Hematopoietic multipotent progenitor cell treated with erythropoietin and hydrocortisone succinate and interleukin-3 and kit ligand, for 8 days (in vitro differentiated cells): ENCODE measurements at places on chromosomes 5 and 9.

DNA sequence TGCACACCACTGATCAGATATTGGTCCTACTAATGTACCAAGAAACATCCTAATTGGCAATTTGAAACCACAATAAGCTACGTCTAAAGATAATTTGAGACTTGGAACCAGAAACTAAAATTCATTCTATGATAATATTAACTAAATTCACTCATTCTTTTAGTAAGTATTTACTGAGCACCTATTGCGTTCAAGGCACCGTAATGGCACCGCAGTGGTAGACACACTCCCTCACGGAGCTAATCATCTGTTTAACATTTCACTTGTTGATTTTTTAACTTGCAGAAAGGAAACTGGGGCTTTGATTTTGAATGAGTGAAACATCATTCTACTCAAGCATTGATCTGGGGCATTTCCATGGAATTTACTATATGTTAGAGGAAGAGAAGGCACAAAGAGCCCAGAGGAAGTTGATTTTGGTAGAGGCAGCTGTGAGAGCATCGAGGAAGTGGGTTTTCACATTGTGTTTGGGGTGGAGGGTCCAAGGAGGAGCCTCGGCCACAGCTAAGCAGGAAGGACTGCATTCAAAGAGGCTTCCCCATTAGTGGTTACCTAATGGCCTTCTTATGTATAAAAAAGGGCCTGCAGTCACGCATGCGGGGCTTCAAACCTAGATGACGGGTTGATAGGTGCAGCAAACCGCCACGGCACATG is 7.1 kb downstream of the RAPGEF1 start:
- DNase-seq, result peak; percentile 14

GRCh38 chr9:134420974-134421432 is 94.7 kb downstream of the RXRA start:
- no peak for DNase-seq

- no peak for DNase-seq
Observed at GRCh38 chr5:141771562-141771961, 89.5 kb upstream of the ARAP3 start.

- DNase-seq, result peak; percentile 56
Observed at GRCh38 chr9:126705767-126706697, 92.3 kb downstream of the LMX1B start.

DNA sequence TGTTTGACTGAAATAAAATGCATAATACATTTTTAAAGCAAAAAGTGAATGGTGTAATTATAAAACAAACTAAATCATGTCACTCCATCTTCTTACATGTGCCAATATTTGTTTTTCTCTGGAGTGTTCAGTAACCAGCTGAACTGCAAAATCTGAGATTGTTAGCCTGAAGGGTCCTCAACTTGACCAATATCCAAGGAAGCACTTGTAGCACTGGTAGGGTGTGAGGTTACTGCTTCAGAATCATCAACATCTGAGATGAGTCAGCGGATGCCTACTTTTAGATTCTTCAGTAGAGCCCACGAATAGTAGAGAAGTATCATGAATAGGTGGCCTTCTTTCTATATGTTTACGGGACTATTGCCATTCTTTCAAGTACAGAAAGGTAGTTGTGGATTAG is 226.7 kb downstream of the TLE4 start:
- no peak for DNase-seq

- DNase-seq, result no peak
Observed at GRCh38 chr5:122547669-122548068, 227.2 kb upstream of the SNX2 start.

GRCh38 chr9:84258371-84258770 is 82.2 kb downstream of the SLC28A3 start:
- DNase-seq, result no peak

GRCh38 chr9:68584189-68585033 is 43.7 kb upstream of the TMEM252 start:
- DNase-seq, result peak; percentile 93

DNA sequence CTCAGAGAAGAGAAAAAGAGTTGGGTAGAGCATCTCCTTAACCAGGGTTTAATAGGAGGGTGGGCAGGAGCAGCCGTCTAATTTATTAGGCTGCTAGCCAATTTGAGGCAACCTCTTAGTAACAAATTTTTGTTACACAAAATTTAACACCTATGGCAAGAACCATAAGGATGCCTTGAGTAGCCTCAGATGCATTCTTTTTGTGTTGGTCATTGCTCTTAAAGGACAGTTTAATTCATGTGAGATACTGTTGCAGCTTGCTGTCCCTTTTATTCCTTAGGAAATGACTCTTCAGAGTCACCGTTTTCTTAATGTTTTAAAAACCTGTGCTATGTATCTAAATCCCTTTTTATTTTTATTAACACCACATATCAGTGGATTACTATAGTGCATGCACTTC is 255.1 kb downstream of the MAST4 start:
- no peak for DNase-seq

GRCh38 chr5:77832938-77833337 is 56.8 kb upstream of the TBCA start:
- DNase-seq, result no peak

- no peak for DNase-seq
Observed at GRCh38 chr5:19880859-19881436, 107.1 kb downstream of the CDH18 start.

- no peak for DNase-seq
Observed at GRCh38 chr5:22572941-22573340, 280.2 kb downstream of the CDH12 start.

- no peak for DNase-seq
Observed at GRCh38 chr5:150079909-150080461, 6.4 kb downstream of the CSF1R start.

DNA sequence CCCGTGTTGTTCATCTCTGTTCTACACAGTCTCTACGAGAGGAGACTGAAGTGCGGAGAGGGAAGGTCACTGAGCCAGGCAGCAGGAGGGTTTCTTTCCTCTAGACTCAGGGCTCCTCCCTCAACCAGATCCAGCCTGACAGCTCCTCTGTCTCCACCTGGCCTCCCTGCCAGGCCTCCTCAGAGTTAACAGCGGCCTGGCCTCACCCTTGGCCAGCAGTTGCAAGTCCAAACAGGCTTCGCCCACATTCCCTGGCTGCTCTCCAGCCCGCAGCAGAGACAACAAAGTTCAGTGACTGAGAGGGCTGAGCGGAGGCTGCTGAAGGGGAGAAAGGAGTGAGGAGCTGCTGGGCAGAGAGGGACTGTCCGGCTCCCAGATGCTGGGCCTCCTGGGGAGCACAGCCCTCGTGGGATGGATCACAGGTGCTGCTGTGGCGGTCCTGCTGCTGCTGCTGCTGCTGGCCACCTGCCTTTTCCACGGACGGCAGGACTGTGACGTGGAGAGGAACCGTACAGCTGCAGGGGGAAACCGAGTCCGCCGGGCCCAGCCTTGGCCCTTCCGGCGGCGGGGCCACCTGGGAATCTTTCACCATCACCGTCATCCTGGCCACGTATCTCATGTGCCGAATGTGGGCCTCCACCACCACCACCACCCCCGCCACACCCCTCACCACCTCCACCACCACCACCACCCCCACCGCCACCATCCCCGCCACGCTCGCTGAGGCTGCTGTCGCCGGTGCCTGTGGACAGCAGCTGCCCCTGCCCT is at the start of gene HRCT1:
HRCT1 (plus strand) TSS at position 291 of the 768 bp plus-strand sequence; CDS start at position 377, 86 bp downstream.
- DNase-seq, result peak; percentile 30

DNA sequence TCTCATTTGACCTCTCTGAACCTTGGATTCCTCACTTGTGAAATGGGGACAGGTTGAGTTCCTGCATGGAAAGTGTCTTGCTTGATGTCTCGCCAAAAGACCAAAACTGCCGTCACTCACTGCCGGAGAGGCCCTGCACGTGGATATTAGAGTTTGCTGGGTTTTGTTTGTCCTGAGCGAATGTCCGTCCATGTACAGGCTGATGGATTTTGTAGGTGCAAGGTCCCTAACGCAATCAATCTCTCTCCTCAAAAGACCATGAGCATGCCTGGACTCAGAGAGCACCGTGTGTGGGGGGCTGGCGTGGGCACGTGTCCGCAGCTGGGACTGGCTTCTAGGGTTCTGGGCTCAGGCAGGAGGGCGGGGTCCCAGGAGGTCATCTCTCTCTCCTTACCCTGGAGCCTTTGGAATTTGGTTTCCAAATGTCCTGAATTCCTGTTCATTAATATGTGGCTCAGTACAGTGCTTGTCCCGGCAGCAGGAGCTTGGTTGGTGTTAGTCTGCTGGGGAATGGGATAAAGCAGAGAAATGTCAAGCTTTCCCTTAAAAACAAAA is 146.0 kb upstream of the IER5L start:
- DNase-seq, result no peak

- DNase-seq, result no peak
Observed at GRCh38 chr9:124190761-124191160, 67.0 kb upstream of the NEK6 start.

GRCh38 chr9:79470954-79471353 is 100.8 kb upstream of the TLE4 start:
- no peak for DNase-seq

GRCh38 chr5:120361941-120362340 is 102.2 kb upstream of the PRR16 start:
- no peak for DNase-seq

DNA sequence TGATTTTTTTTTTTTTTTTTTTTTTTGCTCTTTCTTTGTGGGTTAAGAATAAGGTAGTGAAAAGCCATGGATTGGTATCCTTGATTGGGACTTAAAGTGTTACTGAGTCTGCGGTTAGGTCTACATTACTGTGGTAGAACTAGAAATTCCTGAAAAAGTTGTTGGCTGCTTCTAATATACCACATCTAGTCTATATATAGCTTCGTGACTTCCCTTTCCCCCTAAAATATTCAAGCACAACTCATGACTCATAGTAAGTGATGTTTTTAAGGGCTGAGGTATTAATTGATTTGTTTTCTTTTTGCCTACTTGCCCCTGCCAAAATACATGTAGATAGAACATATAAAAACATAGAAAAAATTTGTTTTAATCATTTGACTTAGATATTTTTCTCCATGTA is 247.6 kb downstream of the TMEM232 start:
- DNase-seq, result no peak

GRCh38 chr5:20229303-20230005 is 241.5 kb upstream of the CDH18 start:
- no peak for DNase-seq

GRCh38 chr9:134640506-134641172 is 964 bp upstream of the COL5A1 start:
- no peak for DNase-seq

GRCh38 chr9:131255676-131256197 is 20.6 kb downstream of the FAM78A start:
- no peak for DNase-seq

GRCh38 chr9:111598733-111599091 is 735 bp downstream of the PTGR1 start:
- peak; percentile 6 for DNase-seq

DNA sequence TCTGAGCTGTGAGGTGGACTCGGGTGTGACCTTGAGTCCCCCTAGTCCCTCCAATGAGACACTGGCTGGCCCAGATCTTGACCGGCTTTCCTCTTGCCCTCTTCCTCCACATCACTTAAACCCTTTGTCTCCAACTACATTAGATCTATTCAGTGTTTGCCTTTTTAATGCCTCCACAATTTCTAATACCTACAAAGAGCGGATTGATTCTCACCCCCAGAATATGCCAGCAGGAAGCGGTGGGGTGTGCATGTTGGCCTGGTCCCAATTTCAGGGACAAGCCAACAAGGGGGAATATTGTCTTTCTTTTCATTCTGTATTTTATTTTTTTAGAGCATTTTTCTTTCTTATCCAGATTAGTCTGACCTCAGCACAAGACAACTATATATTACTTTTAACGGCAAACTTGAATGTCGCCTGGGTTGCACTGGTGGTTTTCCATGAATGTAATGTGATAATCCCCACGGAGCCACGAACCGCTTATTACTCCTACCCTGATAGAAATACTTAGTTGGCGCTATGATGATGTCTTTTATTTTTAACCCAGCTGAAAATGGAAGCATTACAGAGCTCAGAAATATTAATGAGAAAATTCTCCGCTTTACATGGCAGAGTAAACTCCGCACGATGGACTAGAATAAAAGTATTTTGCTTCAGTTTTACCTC is 68.5 kb upstream of the MYO10 start:
- DNase-seq, result no peak

GRCh38 chr5:170484459-170484831 is 19.4 kb upstream of the KCNIP1 start:
- no peak for DNase-seq

DNA sequence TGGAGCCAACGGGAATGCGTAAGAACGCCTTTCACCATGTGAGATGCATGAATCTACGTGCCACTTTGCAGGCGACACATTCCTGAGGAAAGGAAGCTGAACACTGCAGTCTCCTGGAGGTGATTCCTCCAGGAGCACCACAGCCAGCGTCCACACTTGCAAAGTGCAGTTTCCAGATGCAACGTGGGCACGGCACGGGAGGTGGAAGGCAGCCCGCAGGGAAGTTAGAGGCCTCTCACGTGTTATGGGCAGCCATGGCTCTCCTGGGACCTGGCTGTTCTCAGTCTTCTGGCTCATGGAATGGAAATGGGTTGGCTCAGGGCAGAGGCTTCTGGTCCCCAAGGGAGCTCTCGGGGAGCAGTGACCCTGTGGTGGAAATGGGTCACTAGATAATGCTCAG is 381.0 kb upstream of the IRX4 start:
- no peak for DNase-seq

DNA sequence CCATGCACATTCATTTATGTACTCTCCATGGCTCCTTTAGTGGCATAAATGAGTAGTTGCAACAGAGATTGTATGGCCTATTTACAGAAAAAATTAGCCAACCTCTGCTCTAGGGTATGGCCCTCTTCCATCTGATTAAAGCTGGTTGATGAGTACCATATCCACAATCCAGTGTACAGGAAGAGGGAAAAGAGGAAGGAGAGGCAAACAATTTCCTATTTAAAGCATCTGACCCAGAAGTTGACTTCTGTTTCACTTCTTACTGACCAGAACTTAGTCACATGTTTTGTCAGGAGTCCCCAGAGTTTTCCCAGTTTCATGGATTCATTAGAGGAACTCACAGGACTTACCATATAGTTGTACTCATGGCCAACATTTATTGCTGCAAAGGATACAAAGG is 68.6 kb upstream of the STARD4 start:
- DNase-seq, result no peak

- no peak for DNase-seq
Observed at GRCh38 chr9:116991051-116991450, 303.9 kb downstream of the TRIM32 start.

DNA sequence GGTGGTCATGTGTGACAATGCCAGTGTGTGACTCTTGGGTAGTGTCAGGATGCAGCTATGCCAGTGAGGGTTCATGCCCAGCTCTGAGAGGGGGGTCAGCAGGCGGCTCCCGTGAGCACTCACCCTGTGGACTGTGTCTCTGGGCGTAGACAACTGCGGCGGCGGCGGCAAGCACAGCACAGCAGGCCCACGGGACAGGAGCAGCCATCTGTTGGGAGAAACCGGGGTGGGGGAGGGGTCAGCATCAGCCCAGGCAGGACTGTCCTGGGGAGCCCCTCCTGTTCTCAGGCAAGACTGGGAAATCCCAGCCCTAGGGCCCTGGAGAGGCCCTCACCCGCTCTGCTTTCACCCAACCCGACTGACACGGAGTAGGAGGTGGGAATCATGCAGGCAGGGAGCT is 20.8 kb downstream of the CNTFR start:
- no peak for DNase-seq

- DNase-seq, result no peak
Observed at GRCh38 chr5:116415182-116415581, 159.4 kb downstream of the SEMA6A start.

GRCh38 chr9:89461265-89461664 is 36.6 kb downstream of the SEMA4D start:
- peak; percentile 88 for DNase-seq
